ENCODE measurements at places on chromosomes 12 and 14. TPM values are rescaled to one million over a fixed set of nuclear protein-coding genes. Genes with fewer than 3 reads are reported as not detected.

The ACOT6 gene
- total RNA-seq, result not detected

The CEBPE gene
- total RNA-seq, result not detected

The LTBP2 gene
- total RNA-seq, result 133 TPM

The RNASE1 gene
- total RNA-seq, result 99.4 TPM

The COCH gene
- 0.16 TPM for total RNA-seq

The DDX55 gene
- 12.1 TPM for total RNA-seq

The NUP37 gene
- total RNA-seq, result 30.1 TPM

The GPRC5D gene
- not detected for total RNA-seq

The RDH12 gene
- not detected for total RNA-seq

The LALBA gene
- total RNA-seq, result not detected

The SOAT2 gene
- not detected for total RNA-seq

The TBX3 gene
- total RNA-seq, result 4.5 TPM

The ADCY6 gene
- total RNA-seq, result 66.6 TPM

The WNT5B gene
- total RNA-seq, result 0.32 TPM

The CCDC196 gene
- not detected for total RNA-seq

The SERPINA10 gene
- not detected for total RNA-seq

The ITGB7 gene
- total RNA-seq, result 0.49 TPM

The PHETA1 gene
- 9.9 TPM for total RNA-seq

The TCL1A gene
- total RNA-seq, result not detected

The RNASE12 gene
- total RNA-seq, result not detected

The WIF1 gene
- total RNA-seq, result not detected

The HNF1A gene
- not detected for total RNA-seq

The RTL1 gene
- total RNA-seq, result not detected

The NEDD8 gene
- total RNA-seq, result 259 TPM

The ATG101 gene
- total RNA-seq, result 82.4 TPM

The KRT6C gene
- total RNA-seq, result not detected

The ARF3 gene
- 52.1 TPM for total RNA-seq

The RASSF9 gene
- 1.5 TPM for total RNA-seq

The LRTM2 gene
- total RNA-seq, result not detected

The ESRRB gene
- not detected for total RNA-seq

The FOXN3 gene
- 11.0 TPM for total RNA-seq

The PPP2R5E gene
- total RNA-seq, result 27.8 TPM

The SLC22A17 gene
- 0.97 TPM for total RNA-seq

The PLEKHD1 gene
- 0.06 TPM for total RNA-seq

The PPP4R4 gene
- total RNA-seq, result under 0.01 TPM

The CCDC198 gene
- not detected for total RNA-seq

The ANKS1B gene
- 0.19 TPM for total RNA-seq

The PRH1 gene
- total RNA-seq, result 36.3 TPM

The KRT4 gene
- total RNA-seq, result not detected

The MDP1 gene
- 7.7 TPM for total RNA-seq

The NFYB gene
- total RNA-seq, result 19.6 TPM

The KLHL42 gene
- 32.7 TPM for total RNA-seq

The MUCL1 gene
- not detected for total RNA-seq

The IFNG-AS1 gene
- not detected for total RNA-seq

The GLIPR1L1 gene
- total RNA-seq, result not detected

The RNASE2 gene
- not detected for total RNA-seq

The CD69 gene
- 3.7 TPM for total RNA-seq

The MANSC1 gene
- total RNA-seq, result 4.7 TPM

The ARHGAP9 gene
- under 0.01 TPM for total RNA-seq

The IFT81 gene
- total RNA-seq, result 3.7 TPM

The P3H3 gene
- total RNA-seq, result 30.2 TPM

The C14orf119 gene
- total RNA-seq, result 47.2 TPM

The TGM1 gene
- 0.32 TPM for total RNA-seq

The PAPLN gene
- total RNA-seq, result 7.8 TPM

The TPI1 gene
- total RNA-seq, result 896 TPM

The HAL gene
- 0.25 TPM for total RNA-seq

The SPTB gene
- under 0.01 TPM for total RNA-seq

All from bladder microvascular endothelial cell (primary cell).